Liver (tissue), 10 donors: ENCODE measurements at places on chromosomes 7 and 10. TPM values are rescaled to one million over a fixed set of nuclear protein-coding genes. Genes with fewer than 3 reads are reported as not detected.

The DDC gene
- 47.6 TPM for total RNA-seq

The VAX1 gene
- not detected for total RNA-seq

The LMOD2 gene
- not detected for total RNA-seq

DNA sequence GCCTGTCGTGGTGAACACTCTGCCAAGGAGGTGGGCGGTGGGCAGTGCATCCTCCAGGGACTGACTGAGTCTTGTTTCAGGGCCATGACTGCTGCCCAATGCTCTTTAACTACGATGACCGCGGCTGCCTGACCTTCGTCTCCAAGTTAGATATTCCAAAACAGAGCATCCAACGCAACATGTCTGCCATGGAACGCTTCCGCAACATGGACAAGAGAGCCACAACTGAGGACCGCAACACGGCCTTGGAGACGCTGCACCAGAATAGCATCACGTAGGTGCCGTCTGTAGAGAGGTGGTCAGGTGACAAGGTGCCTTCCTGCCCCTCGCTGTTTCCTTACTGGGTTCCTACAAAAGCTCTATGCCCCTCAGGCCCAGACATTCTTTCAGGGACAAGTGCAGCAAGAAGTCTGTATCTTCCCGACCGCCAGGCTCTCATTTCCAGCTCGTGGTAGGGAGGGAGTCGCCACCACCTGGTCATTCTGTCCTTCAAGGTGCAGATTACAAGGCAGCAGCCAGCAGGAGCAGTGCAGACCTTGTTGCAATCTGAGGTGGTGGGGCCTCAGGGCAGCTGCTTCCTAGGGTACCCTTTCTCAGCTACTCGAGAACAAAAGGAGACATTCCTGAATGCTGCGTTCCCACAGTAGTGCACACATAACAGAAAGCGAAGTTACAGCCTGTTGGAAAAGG is 14.9 kb upstream of the ARPC1B start:
- no peak for DNase-seq

The WEE2 gene
- not detected for total RNA-seq

- no peak for DNase-seq
Observed at GRCh38 chr10:16562891-16563290, 41.2 kb upstream of the C1QL3 start.

- no peak for DNase-seq
Observed at GRCh38 chr10:79063071-79063491, 5.7 kb upstream of the ZMIZ1 start.

- DNase-seq = no peak
Observed at GRCh38 chr7:55513868-55514267, 58.4 kb downstream of the VOPP1 start.

- no peak for DNase-seq
Observed at GRCh38 chr7:6252341-6252746, 20.1 kb downstream of the CYTH3 start.

DNA sequence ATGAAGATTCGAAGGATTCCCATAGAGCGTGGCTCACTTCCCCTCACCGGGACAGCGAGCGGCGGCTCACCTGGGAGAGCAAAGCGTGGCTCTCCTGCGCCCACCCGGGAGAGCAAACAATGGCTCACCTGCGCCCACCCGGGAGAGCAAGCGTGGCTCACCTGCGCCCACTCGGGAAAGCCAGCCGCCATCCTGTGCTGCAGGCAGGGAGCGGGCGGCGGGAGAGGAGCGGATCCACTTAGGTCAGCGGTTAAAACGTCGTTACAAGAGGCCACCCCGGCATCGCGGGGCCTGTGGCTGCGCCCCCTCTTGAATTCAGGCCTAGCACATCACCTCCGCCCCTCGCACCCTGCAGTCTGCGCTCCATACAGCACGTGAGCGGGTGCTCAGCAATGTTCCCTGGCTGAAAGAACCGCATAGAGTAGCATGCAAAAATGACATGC is 461 bp upstream of the FIGNL1 start:
- peak; percentile 50 for DNase-seq

The RTKN2 gene
- 0.93 TPM for total RNA-seq

The PRSS37 gene
- not detected for total RNA-seq

- no peak for DNase-seq
Observed at GRCh38 chr7:138665249-138665648, 35.9 kb downstream of the SVOPL start.

- DNase-seq = no peak
Observed at GRCh38 chr7:14403587-14403986, 414.1 kb upstream of the ETV1 start.

DNA sequence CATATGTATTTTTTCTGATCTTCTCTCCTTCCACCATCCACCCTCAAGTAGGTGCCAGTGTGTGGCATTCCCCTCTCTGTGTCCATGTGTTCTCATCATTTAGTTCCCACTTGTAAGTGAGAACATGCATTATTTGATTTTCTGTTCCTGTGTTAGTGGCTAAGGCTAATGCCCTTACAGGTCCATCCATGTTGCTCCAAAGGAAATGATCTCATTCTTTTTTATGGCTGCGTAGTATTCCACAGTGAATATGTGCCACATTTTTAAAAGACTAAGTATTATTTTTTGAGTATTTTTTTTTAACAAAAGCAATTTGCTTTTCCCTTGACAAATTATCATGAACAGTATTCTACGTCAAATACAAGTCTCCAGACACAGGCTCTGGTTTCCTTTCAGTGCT is 86.4 kb upstream of the ZNF746 start:
- DNase-seq = no peak

The CRHR2 gene
- not detected for total RNA-seq

GRCh38 chr7:28144266-28144665 is 36.3 kb downstream of the JAZF1 start:
- no peak for DNase-seq

DNA sequence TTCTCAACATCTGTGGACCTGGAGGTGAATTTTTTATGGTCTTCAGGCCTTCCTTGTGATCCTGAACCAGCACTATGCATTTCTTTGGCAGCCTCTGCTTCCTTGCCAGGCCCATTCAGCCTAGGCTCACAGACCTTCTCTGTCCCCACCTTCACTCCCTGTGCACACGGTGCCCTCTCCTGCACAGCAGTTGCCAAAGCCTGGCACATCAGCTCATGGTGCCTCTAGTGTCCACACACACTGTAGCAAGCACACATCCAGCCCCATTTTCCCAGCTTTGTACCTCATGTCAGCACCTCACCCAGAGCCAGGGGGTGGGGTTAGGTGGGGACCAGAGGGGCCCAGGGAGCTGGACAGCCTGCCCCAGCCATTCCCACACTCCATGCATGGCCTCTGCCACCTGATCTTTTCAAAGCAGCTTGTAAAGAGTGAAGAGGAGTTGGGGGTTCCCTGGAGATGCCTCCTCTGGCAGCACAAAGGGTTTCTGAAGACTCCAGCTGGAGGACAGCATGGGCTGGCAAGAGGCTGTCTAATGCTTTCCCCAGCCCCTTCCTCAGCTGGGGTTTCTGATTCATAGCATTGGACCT is 57.9 kb upstream of the TMEM72 start:
- no peak for DNase-seq

DNA sequence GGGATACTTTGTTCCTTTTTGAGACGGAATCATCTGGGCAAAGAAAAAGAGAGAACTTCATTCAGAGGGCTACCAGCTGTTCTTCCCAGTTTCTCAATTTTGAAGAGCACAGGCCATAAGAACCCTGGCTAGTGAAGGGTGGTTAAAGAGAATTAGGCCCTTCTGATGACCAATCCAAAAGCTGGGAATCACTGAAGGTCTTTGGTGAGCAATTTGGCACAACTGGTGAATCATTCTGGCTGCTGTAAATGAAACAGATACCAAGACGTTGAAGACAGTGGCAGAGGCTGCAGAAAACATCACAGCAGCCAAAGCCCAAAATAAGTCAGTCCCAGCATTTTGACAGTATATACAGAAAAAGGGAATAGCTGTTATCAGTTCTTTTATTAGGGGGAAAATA is 5.1 kb downstream of the RAPGEF5 start:
- DNase-seq = no peak

The HPS6 gene
- total RNA-seq = 13.7 TPM

DNA sequence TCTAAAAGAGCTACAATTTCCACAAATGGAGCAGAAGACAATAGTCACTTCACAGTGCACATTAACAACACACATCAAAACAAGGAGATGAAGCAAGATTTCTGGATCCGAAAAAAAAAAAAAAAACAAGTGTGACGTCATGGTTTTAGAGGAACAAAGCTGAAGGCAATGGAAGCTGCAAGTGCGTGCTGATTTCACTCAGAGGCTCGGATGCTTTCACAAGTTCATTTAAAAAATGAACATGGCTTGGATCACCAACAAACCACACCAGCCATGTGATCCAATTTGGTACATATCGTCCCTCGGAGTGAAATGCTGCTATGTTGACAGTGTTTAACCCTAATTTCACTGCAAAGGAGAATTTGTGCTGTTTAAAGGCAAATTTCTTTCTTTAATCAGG is 337.0 kb upstream of the PRKCQ start:
- no peak for DNase-seq

GRCh38 chr10:7075110-7075509 is 335.7 kb downstream of the SFMBT2 start:
- DNase-seq = no peak

DNA sequence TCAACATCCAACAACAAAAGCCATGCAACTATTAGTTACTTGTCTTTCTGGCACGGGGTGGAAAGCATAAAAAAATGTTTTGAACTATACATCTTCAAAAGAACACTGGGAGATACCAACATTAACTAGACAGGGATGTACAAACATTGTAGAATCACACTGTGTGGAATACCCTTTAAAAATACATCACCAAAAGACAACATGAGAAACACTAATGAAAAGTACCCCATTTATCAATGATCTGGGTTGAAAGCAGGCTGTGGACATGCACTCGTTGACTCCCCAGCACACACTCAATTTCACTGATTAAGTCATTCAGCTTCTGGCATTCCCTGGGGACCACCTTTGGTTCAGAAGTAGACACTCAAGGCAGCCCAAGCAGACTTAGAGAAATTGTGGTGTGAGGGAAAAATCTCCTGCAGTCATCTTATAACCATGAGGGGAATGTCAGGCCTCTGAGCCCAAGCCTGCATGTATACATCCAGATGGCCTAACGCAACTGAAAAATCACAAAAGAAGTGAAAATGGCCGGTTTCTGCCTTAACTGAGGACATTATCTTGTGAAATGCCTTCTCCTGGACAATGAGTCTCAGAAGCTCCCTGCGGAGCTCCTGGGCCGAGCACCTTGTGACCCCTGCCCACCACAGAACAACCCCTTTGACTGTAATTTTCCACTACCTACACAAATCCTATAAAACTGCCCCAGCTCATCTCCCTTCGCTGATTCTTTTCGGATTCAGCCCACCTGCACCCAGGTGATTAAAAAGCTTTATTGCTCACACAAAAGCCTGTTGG is 53.0 kb downstream of the CACUL1 start:
- no peak for DNase-seq

- DNase-seq = peak; percentile 98
Observed at GRCh38 chr10:15168786-15169554, 477 bp upstream of the NMT2 start.

DNA sequence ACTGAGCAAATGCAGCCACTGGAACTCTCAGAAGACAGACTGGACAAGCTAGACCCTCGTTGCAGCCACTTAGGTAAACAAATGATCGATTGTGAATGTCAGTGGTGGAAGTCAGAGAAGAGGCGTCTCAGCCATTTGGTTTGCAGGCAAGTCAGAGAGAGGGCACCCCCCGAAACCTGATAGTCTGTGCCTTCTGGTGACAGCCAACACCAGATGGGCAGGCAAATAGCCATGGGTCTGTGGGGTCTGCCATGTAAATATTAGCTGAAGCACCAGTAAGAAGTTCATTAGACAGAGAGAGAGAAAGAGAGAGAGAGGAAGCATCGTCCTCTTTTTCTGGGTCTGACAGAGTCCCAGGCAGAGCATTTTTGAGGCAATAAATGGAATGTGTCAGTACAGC is 5.4 kb downstream of the PPP1R17 start:
- DNase-seq = no peak

- DNase-seq = no peak
Observed at GRCh38 chr10:62233356-62234076, 35.1 kb downstream of the RTKN2 start.

DNA sequence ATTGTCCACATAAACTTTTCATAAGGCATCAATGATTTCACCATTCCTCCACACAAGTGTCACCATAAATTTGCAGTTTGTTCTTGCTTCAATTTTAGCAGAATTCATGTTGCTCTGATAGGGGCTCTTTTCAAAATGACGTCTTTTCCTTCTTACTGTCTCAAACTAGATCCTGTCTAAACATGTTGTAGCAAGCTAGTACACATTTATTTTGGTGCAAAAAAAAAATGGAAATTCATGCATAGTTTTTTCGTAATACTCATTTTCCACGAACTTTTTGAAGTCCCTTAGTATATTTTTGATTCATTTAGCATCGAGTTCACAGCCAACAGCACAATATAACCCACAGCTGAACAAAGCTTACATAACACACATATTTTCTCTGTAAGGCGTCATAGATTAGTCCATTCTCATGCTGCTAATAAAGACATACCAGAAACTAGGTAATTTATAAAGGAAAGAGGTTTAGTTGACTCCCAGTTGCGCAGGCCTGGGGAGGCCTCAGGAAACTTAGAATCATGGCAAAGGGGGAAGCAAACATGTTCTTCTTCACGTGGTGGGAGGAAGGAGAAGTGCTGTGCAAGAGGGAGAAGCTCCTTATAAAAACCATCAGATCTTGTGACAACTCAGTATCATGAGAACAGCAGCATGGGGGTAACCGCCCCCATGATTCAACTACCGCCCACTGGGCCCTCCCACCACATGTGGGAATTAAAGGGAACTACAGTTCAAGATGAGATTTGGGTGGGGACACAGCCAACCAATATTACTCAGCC is 301.5 kb downstream of the CCDC3 start:
- no peak for DNase-seq

The LIPF gene
- total RNA-seq = not detected

DNA sequence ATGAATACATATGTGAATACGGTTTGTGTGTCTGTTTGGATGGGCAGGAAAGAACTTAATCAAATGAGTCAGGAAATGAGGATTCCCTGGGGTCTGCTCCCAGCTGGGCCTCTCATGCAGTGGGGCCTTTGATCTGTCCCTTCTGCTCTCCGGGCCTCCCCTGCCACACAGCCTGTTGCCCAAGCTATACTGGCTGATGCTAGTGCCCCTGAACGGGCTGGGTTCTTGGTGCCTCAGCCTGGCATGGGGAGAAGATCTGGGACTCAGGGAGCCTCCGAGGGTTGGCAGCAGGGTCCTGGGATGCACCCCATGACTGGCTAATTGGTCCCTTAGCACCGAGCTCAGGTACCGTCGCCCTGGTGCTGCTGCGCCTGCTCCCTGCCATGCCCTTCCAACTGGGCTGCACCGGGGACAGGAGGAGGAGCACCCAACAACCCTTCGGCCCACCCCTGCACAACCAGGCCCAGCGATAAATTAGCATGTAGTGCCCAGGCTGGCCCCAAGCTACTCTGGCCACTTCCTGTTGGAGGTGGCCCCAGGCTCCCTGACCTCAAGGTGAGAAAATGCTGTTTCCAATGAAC is 59.9 kb upstream of the DUSP5 start:
- no peak for DNase-seq

The HMX2 gene
- not detected for total RNA-seq
